Panc1 (cell line): ENCODE measurements at places on chromosomes 5 and 9.

- DNase-seq, result no peak
These were observed 214.4 kb upstream of the ELL2 start for GRCh38 chr5:96176022-96176421.

GRCh38 chr9:16281707-16282106 is 588.8 kb downstream of the BNC2 start:
- DNase-seq, result no peak

DNA sequence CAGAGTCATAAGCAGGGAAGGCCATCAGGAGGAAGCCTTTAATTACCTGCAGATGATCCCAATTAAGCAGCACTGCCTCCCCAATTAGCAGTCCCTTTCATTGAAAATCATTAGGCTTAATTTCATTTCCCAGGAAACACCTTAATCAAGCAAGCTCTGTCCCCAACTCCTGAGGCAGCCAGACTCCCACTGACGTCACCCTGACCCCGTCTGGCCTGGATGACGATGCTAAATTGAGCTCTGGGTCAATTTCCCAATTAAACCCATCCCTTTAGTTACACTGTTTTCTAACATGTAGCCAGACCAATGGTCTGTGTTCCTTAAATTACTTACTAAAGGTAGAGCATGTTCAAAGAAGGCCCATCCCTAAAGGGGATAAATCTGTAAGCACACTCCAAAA is 84.0 kb upstream of the SPOCK1 start:
- DNase-seq, result no peak

- no peak for DNase-seq
These were observed 340.7 kb downstream of the TLE4 start for GRCh38 chr9:79912318-79913070.

DNA sequence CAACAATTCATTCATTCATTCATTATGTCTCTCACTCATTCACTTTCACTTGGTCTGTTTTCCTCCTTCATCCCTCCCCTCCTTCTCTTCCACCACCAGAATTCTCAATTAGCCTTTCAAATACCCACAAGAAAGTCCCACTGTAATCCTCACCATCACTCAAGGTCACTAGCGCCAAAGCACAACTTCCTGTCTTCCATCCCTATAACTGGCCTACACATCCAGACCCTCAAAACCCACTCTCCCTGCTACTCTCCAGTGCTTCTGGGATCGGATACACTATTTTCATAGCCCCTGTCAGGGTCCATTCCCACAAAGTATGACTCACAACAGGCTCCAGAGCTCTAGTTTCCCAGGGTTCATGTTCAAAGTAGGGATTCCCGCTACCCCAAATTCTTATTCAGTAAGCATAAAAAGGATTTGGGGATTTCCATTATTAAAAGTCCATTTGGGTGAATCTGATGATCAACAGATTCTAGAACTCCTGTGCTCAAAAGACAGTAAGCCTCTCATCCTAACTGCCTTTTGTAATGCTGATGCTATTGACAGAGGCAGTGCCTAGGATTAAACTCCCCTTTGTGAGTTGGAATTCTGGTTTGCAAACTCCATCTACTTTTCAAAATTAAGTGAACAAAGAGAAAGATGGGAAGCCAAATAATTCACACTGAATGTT is 250.9 kb downstream of the SEMA5A start:
- no peak for DNase-seq

DNA sequence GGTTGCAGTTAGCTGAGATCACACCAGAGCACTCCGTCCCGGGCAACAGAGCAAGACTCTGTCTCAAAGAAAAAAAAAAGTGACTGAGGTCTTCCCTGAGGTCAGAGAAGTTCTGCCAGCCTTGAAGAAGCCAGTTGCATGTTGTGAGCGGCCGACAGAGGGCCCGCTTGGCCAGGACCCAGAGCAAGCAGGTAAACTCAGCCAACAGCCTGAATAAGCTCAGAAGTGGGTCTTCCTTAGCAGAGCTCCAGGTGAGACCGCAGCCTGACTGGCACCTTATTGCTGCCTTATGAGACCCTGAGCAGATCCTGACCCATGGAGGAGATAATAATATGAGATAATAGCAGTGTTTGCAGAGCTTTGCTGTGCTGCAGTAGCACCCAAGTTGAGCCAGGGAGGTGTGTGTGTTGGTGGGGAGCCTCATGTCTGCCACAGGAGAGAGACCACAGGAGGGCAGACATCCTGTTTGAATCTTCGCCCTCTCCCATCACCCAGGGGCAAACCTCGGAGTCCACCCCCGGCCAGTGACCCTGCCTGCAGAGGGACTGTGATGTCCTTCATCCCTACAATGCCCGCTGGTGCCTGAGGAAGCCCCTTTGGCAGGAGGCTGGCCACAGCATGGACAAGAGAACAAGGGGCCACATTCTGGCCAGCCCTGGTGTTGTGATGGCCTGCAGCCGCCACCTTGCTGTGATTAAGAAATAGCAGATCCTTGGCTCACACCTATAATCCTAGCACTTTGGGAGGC is 10.8 kb upstream of the BARX1 start:
- DNase-seq, result no peak

GRCh38 chr9:83599071-83599470 is 23.9 kb upstream of the IDNK start:
- no peak for DNase-seq

- DNase-seq, result no peak
These were observed 865.0 kb downstream of the PTPRD start for GRCh38 chr9:9747787-9748186.

DNA sequence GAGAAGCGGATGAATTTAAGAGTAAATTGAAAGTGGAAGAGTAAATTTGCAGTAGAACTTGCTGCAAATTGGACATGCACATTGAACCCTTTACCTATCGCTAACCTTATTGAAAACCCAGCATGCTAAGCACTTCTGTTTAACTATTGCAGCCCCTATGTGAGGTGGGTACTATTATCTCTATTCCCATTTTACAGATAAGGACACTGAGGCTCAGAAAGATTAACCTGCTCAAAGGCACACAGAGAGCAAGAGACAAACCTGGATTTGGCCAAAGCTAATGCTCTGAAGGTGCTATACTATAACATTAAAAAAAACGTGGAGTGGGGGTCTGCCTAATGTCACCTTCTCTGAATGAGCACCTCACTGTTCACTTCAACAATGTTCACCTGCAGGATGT is 21.0 kb downstream of the SH3RF2 start:
- no peak for DNase-seq

- no peak for DNase-seq
These were observed 294.1 kb upstream of the CD180 start for GRCh38 chr5:67490543-67491321.

- no peak for DNase-seq
These were observed 468.5 kb downstream of the TMEM232 start for GRCh38 chr5:110257971-110258370.

DNA sequence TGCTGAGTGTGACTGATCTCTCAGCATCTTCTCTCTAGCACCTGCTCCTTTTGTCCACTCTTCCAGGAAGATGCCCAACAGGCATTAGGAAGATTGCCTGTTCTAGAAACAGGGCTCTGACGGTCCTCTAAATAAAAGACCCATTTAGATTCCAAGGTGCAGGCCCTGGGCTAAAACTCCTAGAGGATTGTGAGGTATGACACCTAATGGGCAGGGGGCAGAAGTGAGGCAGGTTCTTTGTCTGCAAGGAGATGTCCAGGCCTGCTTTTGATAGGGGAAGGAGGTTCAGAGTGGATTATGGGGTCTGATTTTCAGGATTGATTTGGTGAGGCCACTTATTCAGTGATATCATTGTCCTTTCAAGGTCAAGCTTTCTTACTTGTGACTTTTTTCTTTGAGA is 140.8 kb upstream of the TRPC7 start:
- no peak for DNase-seq

DNA sequence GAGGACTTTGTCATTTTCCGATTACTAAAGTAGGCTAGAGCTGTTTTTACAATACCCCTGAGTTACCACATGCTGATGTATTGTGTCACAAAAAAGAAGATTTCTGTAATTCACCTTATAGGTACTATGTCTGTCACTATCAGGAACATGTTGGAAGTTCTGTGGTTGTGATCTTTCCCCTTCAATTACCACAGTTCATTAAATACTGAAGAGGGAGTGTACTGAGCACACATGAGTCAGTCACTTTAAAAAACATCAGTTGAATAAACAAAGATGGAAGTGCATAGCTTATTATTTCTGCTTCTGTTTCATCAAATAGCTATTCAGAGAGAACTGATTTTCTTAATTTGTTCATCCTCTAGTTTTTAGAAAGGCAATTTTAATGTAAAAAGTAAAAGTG is 31.7 kb downstream of the AP3S1 start:
- no peak for DNase-seq

DNA sequence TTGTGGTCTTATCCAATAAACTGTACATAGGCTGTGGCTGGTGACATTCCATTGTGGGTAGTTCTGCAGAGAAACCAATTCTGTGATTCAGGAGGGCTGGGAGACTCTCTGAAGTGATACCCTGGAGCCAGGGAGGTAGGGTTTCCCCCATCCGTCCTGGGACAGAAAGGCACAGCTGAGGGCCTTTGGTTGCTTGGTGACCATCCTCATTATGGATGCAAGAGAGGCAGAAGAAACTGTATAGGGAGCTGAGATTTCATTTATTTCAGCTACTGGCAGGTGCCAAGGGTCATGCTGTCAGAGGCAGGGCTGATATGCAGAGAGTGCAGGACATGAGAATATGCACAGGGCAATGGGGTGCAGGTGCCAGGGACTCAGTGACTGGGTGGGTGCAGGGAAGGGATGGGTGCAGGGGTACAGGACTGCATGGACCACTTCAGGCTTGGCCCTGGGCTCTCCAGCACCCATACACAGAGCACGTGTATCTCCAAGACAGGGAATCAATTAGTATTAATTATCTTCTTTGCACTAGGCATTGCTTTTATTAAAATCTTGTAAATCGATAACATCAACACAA is 236.5 kb downstream of the ICE1 start:
- DNase-seq, result no peak

GRCh38 chr9:22373636-22374035 is 73.0 kb upstream of the DMRTA1 start:
- no peak for DNase-seq

DNA sequence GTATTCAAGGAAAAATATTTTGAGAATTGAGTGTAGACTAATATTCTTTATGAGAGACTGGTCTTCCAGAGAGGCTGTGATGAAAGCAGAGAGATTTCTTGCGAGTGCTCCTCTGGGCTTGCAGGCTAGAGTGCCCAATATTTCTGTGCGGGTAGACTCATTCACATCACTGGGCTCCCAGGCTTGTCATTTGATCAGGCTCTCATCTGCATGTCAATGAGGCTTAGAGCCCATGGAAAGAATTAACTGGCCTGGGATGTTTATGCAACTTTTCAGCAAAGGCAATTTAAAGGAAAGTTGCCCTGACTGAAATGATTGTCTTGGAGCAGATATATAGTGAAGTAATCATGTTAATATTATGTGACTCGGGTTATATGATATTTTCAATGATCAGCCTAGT is 42.3 kb downstream of the SNCAIP start:
- no peak for DNase-seq

GRCh38 chr5:95850391-95850894 is 27.9 kb upstream of the GLRX start:
- DNase-seq, result no peak

DNA sequence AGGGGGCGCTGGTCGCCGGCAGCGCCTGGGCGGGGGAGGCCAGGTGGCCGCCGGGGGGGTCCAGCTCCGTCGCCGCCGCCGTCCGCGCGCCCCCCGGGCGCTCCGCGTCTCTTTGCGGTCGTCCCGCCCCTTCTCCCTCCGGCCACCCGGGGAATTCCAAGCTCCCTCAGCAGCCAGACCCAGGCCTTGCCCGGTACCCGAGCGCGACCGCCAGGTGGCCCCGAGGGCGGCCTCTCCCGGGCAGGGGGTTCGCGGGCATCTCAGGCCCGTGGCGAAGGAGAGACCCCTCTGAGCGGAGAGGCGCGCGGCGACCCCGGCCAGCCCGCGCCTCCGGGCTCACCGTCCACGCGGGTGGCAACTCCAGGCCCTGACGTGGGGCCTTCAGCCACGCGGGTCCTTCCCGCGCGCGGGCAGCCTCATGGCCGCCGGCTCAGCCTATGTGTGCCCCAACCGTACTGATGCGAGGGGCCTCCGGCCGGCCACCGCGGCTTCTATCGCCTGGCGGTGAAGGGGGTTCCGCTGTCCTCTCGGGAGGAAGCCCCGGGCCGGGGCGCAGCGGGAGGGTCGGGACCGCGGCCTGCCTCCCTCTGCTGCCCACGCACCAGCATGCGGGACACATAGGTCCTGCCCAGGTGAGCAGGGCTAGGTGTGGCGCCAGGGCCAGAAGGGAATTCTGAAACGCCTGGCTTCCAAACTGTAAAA is 529 bp upstream of the NRARP start:
- no peak for DNase-seq

DNA sequence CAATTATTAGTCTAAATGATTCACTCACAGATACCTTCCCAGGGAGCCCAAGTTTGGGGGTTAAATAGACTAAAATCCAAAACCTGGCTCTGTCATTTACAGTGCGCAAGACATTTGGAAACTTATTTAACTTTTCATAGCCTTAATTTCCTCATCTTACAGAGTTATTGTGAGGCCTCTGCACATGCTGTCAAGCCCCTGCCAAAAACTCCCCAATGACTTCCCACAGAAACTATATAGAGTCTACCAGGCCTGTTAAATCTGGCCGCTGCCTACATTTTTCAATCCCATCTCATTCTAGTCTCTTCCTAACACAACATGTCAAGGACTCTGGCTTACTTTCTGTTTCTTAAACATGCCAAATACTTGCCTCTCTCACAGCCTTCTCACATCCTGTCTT is 412.5 kb downstream of the ELAVL2 start:
- no peak for DNase-seq

GRCh38 chr5:103598997-103599566 is 36.5 kb upstream of the NUDT12 start:
- DNase-seq, result no peak

DNA sequence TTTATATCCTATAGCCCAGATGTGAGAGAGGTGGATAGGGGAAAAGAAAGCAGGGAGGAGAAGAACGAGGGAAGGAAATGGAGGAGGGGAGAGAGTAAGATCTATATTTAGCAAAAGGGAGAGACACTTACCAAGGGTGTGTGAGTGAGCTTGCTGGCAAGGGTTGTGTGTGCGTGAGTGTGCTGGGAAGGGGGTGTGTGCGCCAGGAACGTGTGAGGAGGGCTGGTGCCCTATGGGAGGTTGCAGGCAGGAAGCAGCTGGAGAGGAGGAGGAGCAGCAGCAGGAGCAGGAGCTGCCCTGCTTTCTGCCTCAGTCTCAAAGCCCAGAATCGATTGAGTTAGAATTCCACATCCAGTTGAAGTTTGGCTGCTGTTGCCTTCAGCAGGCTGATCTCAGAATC is 148.3 kb upstream of the RUSC2 start:
- no peak for DNase-seq

- DNase-seq, result no peak
These were observed 670.8 kb downstream of the ACTL7B start for GRCh38 chr9:108184941-108185340.

DNA sequence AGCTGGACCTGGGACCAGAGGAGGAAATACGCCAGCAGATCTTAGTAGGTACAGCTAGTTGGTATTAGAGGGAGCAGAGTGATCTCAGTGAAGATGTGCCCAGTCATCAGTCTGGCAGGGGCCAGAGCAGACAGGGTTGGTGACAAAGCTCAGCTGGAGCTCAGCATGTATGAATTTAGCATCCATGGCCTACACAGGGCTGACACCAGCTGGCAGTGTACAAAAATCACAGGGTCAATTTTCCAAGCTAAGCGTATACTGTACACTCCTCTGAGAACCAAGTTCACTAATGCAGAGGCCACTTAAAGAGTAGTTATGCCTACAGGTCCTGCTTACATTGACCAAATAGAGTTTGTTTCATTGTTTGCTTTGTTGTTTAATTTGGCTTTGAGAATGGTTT is 146.6 kb downstream of the SLC24A2 start:
- DNase-seq, result no peak
